NCI-H1436 (cell line): ENCODE measurements at places on chromosomes 3 and 15.

- no peak for DNase-seq
Observed at GRCh38 chr3:44109771-44110361, 131.8 kb upstream of the TOPAZ1 start.

GRCh38 chr3:61146010-61146890 lies 105.0 kb downstream of the FHIT start:
- DNase-seq: no peak

GRCh38 chr3:101519685-101520365 lies 6.8 kb upstream of the SENP7 start:
- DNase-seq: no peak

DNA sequence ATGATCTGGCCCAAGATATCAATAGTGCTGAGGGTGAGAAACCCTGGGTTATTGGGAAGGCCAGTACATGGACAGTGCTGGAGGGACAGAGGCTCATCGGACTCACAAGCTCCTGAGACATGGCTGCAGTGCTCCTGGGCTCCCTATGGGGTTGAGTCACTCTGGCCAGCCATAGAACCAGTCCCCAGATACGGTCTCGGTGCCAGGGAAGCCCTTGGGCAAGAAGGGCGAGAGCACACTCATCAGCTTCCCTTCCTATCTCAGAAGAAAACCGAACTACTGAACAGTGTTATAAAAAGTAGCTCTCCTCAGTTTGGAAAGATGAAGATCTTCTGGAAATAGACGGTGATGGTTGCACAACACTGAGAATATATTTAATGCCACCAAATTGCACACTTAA lies 34.4 kb downstream of the POC1A start:
- no peak for DNase-seq

DNA sequence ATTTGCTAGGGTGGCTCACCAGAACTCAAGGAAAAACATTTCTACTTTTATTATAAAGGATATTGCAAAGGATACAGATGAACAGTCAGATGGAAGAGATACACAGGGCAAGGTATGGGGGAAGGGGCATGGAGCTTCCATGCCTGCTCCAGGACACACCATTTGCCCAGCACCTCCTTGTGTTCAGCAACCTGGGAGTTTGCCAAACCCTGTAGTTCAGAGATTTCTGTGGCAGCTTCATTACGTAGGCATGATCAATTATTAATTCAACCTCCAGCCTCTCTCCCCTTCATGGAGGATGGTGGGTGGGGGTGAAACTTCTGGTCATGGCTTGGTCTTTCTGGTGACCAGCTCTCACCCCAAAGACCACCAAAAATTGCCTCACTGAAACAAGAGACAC lies 353.9 kb upstream of the THBS1 start:
- no peak for DNase-seq

GRCh38 chr3:20701641-20702040 lies 515.6 kb upstream of the SGO1 start:
- DNase-seq: no peak

- DNase-seq: no peak
Observed at GRCh38 chr15:74500401-74500800, 39.4 kb upstream of the UBL7 start.

DNA sequence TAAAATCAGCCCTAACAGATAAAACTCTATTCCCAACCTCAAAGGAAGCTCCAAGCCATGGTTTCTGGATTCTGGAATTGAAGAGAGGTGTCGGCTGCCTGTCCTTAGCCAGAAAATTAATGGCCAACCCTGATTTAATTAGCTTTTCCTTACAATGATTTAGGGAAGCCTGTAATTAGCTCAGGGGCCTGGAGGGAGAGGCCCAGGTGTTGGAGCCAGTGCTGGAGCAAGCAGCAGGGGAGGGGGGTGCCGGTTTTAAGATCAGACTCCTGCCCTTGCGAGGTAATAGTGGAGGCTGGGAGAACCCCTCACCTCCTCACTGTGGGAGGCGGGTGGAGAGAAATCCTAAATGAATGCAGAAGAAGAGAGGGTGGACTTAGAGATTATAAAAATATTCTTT lies 14.7 kb upstream of the ATP2B2 start:
- DNase-seq: no peak

DNA sequence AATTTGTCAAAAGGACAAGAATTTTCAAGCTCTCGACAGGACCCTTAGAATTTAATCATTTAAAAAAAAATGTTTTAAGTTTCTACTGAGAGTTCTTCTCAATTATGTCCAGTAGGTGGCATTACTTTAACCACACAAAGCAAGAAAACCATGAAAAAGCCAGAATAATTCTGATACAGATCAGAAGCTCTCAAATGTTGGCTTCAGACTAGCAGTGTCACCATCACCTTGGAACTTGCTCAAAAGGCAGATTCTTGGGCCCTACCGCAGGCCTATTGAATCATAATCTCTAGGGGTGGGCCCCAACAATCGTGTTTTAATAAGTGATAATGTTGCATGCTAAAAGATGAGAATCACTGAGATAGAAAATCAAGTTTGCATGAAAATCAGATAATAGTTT lies 99.5 kb upstream of the KCNMB2 start:
- DNase-seq: peak; percentile 43

- no peak for DNase-seq
Observed at GRCh38 chr15:82788496-82788895, 17.4 kb downstream of the FSD2 start.
